NK-92 treated with Interleukin-12 subunit alpha and Interleukin-12 subunit beta, amount 100 ng/mL, for 24 hours (cell line): ENCODE measurements at places on chromosomes 16 and 17.

- DNase-seq: no peak
Observed at GRCh38 chr17:19652595-19652994, 4.0 kb downstream of the ALDH3A2 start.

DNA sequence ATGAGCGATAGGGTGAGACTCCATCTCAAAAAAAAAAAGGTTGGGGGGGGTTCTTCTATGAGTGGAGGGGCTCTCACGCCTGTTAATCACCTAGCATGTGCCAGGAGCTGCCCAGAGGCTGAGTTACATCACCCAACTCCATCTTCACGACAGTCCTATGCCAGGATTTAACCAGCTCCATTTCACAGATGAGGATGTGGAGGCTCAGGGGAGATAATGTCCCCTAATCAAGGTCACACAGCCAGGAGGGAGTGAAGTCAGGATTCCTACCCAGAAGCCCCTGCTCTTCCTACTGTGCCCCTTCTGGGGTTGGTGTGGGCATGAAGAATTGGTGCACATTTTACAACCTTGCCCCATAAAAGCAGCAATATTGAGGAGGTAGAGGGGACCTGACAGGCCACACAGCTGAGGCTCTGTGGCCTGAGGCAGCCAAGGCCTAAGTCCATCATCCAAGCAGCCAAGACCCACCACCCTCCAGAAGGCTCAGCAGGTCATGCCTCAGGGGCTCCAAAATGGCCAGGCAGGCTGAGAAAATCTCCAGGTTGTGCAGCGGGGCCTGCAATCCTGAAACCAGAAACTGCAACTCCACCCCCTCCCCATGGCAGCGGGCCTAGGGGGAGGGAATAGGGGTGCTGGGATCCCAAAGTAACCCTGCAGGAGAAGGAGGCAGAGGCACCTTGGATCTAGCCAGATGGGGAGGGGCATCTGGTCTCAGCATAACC lies 6.9 kb downstream of the PPY start:
- DNase-seq: no peak

- DNase-seq: no peak
Observed at GRCh38 chr16:29742683-29743275, 3.0 kb downstream of the C16orf54 start.

- no peak for DNase-seq
Observed at GRCh38 chr17:43626023-43626422, 35.7 kb downstream of the MEOX1 start.

DNA sequence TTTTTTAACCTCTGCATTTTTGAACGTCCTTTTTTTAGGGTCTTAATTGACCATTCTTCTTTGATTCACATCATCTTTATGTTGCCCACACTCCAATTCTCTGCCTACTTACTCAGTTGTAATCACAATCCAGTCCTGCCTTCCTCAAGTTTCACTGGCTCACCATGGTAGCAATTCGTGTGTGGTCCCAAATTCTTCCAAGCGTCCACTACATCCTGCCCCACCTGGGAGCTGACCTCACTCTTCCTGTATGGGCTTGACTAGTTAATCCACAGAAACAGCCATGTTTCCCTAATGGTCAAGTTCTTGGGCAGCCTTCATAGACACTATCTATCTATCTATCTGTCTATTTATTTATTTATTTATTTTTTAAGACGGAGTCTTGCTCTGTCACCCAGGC lies 7.1 kb downstream of the TLCD2 start:
- no peak for DNase-seq

- peak; percentile 10 for DNase-seq
Observed at GRCh38 chr17:41404024-41404671, 6.7 kb upstream of the KRT31 start.

- DNase-seq: no peak
Observed at GRCh38 chr17:75507733-75508719, 7.3 kb downstream of the CASKIN2 start.
